ENCODE measurements at places on chromosomes 1 and 21. TPM values are rescaled to one million over a fixed set of nuclear protein-coding genes. Genes with fewer than 3 reads are reported as not detected.

DNA sequence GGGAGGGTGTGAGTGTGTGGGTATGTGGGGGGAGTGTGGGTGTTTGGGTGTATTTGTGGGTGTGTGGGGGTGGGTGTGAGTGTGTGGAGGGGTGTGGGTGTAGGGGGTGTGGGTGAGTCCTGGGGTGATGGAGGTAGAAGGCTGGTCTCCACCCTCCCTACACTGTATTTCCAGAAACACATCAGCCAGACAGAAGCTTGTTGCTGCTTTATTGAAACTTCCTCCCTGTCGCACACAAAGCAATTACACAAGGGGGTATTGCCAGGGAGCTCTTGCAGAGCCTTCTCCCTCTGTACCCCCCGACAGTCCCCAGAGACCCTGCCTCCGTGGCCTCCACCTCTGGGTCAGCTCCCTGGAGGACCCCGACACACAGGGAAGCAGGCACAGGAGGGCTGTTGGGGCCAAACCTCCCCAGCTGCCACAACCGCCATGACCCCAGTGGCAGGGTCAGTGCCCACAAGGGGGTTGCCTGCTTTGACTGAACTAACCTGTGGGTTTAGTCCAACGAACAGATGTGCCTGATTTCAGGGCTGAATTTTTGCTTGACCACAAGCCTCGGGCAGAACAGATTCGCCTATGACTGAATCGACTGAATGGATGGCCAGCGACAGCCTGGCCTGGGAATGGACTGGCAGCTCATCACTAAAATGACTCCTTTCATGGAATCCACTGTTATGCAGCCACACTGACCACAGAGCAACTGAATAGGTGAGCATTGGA lies 9.1 kb upstream of the MATN1 start:
- DNase-seq, result peak; percentile 68
- peaks cover 8% of the 10 kb centered on the region for H3K4me1 ChIP-seq
- H3K36me3 ChIP-seq, result no peaks in the 10 kb centered on the region
- H3K4me3 ChIP-seq, result no peak overlapping the region

DNA sequence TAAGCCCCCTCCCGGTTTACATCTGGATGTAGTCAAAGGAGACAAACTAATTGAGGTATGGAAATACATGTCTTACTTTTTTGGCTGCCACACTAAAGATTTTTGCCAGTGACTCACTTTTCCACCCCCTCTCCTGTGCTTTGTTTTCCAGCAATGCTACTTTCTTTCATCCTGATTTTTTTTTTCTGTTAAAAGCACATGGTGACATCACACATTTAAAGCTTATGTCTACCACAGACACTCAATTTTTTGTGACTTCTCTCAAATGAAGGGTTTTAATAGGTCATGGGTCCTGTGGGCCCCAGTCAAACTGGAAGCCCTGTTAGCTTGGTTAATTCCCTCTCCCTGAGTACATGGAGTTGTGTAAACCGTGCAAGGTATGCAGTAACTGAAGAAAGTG lies 2.2 kb downstream of the PPP1R8 start:
- peaks cover 18% of the 10 kb centered on the region for H3K36me3 ChIP-seq
- peak overlapping the region; percentile 98 for H3K4me3 ChIP-seq
- H3K4me1 ChIP-seq, result peaks cover 19% of the 10 kb centered on the region
- DNase-seq, result peak; percentile 79

GRCh38 chr1:212162635-212163034 lies 122.6 kb upstream of the PPP2R5A start:
- no peaks in the 10 kb centered on the region for H3K36me3 ChIP-seq
- H3K27ac ChIP-seq, result no peak overlapping the region
- peaks cover 18% of the 10 kb centered on the region for H3K4me1 ChIP-seq
- no peaks in the 10 kb centered on the region for H3K27me3 ChIP-seq
- peak; percentile 74 for DNase-seq

- no peak overlapping the region for H3K27ac ChIP-seq
- H3K4me3 ChIP-seq, result no peak overlapping the region
- DNase-seq, result peak; percentile 35
- no peaks in the 10 kb centered on the region for H3K36me3 ChIP-seq
- H3K27me3 ChIP-seq, result no peaks in the 10 kb centered on the region
- H3K4me1 ChIP-seq, result peaks cover 40% of the 10 kb centered on the region
Measured at GRCh38 chr1:96360036-96360795, 361.4 kb upstream of the PTBP2 start.

DNA sequence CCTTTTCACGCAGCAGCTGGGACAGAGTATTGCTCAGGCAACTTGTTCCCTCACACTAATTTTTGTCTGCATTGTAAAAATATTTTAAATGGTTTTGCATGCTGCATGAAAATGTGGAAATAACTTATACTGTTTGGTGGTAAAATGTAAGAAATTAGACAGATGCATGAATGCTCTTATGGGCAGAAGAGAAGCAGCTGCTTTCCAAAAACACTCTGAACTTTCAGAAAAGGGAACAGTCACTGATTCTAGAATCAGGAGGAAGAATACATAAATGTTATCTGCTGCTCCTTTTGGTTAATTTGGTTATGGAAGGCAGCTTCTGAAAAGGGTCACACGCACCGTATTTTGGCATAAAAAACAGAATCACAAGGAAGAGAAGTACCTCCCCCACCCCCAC lies 87.0 kb upstream of the RUNX1 start:
- no peaks in the 10 kb centered on the region for H3K27me3 ChIP-seq
- no peak overlapping the region for H3K4me3 ChIP-seq
- DNase-seq, result no peak
- H3K27ac ChIP-seq, result peak overlapping the region; percentile 92
- peaks cover 35% of the 10 kb centered on the region for H3K4me1 ChIP-seq

Gene FLG2
- not detected for total RNA-seq

Gene FGR
- total RNA-seq, result 0.17 TPM

Gene DNM3
- total RNA-seq, result 6.5 TPM

Gene RHBDL2
- total RNA-seq, result not detected

Data from astrocyte (in vitro differentiated cells and primary cell).